Foreskin fibroblast (primary cell): ENCODE measurements at places on chromosomes 6 and 20.

DNA sequence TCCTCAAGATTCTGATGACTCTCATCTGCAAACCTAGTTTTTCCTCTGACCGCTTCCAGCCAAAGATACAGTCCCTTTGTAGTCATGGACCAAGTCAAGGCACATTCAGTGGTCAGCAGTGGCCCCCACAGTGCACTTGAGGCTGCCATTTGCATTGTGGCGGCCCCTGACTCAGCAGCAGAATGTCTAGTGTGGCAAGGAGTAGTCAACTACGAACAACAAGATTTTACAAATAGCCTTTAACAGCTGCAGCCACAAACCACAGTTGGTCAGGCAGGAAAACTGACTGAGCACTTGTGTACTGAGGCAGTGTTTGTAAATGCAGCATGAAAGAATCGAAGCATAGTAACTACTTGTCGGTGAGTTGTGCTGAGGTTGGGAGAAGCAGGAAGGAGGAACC is 49.6 kb downstream of the SLC2A12 start:
- DNase-seq = no peak

DNA sequence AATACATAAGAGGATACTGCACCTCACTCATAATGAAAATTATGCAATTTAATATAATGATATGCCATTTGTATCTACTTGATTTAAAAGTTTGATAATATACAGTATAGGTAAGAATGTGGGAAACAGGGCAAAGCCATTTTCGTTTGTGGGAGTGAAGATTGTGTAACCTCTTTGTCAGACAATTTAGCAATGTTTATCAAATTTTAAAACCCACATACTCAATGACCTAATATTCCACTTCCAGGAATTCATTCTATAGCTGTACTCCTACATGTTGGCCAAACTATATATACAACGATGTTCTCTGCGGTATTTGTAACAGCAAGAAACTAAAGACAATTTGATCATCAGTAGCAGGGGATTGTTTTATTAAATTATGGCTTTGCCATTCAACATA is 17.8 kb upstream of the FKBP5 start:
- no peak for DNase-seq

DNA sequence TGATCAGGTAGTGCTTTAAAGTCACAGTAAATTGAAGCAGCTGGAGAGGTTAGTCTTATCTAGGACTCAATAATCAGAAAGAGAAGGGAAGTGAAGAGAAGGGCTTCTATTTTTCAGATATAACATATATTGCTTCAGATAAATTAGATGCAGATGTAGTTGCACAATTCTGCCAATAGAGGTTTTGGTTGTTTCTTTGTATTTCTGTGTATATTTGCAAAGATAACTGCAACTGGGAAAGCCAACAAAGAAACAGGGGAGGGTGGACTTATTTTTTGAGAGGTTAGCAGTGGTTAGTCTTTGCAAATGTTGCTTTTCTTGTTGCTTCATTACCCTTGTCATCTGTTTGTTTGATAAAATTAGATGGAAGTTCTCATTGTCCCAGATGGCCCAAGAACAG is 106.6 kb downstream of the ADGRG6 start:
- peak; percentile 57 for DNase-seq

DNA sequence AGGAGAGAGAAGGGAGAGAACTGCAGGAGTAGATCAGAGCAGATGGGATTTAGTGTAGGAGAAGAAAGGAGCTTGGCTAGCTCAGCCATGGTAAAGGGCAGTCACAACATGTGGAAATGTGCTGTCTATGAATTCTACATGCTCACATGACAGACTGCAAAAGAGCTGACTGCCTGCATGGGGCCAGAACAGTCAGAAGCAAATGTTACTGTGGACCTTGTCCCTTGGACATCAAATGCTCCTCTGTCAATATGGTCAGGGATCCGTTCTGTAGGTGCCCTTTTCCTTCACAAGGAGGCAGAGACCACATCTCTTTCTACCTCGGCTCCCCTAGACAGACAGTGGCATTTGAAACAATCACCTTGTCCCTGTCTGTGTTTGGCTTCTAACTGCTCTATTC is 46.6 kb upstream of the HIVEP1 start:
- DNase-seq = no peak

GRCh38 chr20:50356525-50356885 is 153.7 kb upstream of the PTPN1 start:
- DNase-seq = no peak

- no peak for DNase-seq
Observed at GRCh38 chr6:148648754-148649453, 97.9 kb upstream of the UST start.

DNA sequence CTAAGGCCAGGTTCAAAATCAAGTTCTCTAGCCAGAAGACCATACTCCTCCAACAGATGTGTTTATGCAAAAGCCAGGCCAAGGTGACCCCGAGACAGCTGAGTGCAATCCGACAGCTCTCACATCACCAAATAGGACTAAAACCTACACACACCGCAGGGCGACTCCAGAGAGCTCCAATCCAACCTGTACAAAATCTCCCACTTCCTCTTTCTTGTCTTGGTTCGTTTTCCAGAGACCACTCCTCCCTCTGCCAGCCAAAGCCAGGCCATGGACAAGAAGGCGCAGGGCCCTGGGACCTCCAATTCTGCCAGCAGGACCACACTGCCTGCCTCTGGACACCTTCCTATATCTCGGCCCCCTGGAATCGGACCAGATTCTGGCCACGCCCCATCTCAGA is 11.5 kb upstream of the NOP56 start:
- no peak for DNase-seq

DNA sequence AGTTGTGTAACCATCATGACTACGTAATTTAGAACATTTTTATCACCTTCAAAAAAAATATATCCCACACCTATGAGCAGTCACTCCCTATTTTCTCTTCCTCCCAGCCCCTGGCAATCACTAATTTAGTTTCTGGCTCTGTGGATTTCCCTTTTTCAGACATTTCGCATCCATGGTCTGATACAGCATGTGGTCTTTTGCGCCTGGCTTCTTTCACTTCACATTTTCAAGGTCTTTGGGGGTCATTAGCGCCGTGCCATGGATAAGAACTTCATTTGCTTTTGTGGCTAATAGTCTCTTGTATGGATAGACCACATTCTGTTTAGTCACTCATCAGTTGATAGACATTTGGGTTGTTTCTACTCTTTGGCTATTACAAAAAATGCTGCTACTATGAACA is 44.9 kb upstream of the DUSP22 start:
- no peak for DNase-seq

- DNase-seq = no peak
Observed at GRCh38 chr6:148854096-148854495, 107.3 kb downstream of the UST start.

DNA sequence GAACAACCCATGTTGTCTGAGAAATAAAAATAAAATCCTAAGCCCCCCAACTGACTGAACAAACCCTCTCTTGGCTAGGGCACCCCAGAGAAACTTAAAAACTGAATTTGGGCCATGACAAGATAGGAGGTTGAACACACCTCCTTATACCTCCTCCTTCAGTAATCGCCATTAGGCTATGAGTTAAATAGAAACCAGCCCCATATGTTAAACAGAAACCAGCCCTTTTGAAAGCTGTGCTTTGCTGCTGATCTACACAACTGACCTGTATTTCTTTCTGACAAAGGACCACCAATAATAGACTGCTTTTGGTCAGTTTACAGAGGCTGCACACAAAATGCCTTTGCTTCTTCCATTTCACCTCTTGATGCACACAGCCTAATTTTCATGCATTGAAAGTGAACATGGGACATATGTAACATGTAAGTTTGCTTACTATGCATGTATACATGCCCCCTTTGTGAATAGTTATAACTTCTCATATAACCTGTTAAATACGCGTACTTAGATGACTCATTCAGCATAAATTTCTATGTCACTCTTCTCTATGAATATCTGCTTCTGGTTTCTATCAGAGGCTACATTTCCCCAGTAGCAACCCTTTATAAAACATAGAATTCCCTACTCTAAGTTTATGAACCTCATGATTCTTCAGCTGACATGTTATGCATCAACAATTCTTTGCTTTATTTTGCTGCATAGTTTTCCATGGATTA is 462.9 kb downstream of the COL12A1 start:
- no peak for DNase-seq

- DNase-seq = peak; percentile 10
Observed at GRCh38 chr6:149990212-149990660, 26.5 kb downstream of the ULBP1 start.

DNA sequence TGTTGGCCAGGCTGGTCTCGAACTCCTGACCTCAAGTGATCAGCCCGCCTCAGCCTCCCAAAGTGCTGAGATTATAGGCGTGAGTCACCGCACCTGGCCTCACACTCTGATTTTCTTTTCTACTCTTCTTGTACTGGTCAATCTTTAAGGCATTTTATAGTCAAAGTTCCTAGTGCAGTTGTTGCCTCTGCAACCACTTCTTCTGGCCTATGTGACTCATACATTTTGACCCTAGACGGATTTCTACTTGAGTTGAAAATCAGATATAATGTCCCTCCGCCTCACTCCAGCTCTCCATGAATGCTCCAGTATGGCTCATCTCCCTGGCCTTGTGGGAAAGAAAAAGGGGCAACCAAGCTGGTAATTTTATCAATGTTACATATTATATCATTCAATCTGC is 42.4 kb downstream of the TNFRSF21 start:
- DNase-seq = no peak

- DNase-seq = no peak
Observed at GRCh38 chr20:58612121-58612691, 38.9 kb upstream of the STX16 start.

DNA sequence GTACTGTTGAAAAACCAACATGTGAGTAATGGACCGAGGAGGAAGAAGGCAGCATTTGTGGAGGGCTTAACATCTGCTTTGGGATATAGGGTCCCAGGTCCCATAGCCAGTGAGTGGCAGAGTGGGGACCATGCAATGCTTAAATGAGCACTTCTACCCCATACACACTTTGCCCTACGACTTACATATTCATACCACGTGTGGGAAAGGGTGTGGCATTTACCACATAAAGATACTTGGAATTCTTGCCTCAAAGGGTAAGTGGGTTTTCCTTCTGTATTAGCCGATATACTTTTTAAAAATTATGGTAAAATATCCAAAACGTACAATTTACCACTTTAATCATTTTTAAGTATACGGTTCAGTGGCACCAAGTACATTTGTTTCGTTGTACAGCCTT is 199.3 kb downstream of the BACH2 start:
- no peak for DNase-seq

- no peak for DNase-seq
Observed at GRCh38 chr6:143225929-143226328, 165.2 kb downstream of the AIG1 start.

DNA sequence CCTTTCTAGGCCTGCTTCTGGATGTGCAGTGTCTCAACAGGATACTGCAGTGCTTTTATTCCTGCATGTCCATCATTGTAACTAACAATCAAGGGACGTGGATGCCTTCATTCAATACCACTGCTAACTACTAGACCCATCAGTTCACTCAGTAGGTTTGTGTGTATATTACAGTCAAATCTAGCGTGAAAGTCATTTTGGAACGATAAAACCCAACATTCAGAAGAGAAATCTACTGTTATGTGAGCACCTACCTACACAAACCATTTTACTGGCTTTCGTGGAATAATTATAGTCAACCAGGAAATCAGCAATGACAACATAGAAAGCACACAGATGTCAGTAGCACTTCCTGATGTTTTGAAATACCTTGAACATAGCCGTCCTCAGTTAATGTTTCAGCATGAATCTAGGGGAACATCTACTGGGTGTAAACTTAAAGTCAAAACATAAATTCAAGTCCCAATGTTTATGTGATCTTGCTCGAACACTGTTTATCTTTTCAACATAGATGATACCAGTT is 270.6 kb downstream of the FARS2 start:
- DNase-seq = no peak

DNA sequence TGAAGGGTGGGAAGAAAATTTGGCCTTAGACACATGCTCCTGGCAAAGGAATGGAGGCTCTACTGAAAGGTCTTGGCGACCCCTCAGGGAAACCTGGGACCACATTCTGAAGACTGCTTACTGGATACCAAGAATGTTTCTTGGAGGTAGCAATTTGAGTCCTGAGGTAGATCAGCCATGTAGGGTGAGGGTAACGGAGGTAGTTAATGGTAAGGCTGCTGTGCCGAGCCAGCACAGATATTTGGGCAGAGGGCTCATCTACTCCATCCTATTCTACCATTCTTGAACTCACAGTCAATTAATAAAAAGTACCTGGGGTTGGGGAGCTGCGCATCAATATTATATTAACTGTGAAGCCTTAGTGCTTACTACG is 401 bp upstream of the PHF3 start:
- DNase-seq = no peak

DNA sequence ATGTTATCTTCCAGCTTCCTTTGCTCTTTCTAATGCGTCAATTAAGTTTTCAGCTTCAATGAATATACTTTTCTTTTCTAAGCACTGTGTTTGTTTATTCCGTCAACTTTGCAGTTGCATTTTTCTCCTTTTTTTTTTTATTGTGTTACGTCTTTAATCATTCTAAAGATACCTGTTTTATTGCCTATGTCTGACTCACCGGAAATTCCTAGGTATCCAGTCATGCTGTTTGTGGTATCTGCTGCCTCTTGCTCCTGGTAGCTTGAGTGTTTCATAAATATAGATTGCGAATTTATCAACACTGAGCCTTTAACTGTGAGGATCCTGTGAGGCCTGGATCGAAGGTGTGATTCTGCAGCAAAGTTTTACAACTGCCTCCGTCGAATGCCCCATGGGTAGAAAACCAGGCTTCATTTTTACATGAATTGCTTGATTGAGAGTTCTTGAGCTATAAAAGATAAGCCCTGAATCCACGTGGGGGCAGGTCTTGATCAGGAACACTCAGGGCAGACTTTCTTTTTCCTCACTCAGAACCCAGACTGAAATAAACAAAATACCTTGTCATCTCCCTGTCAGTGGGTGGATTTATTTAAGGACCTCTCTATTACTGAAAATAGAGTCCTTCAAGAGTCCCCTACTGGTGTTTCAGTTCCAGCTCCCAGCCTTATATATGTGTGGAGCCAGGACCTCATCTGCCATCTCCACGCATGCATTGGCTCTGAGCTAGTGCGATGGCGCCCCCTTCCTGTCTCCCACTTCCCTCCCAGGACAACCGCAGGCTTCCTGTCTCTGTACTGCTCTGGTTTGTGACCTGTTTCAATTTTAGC is 60.1 kb upstream of the LRRC1 start:
- DNase-seq = peak; percentile 58

GRCh38 chr6:39130691-39131090 is 15.7 kb upstream of the SAYSD1 start:
- no peak for DNase-seq

GRCh38 chr6:15170126-15170525 is 75.7 kb upstream of the JARID2 start:
- no peak for DNase-seq

DNA sequence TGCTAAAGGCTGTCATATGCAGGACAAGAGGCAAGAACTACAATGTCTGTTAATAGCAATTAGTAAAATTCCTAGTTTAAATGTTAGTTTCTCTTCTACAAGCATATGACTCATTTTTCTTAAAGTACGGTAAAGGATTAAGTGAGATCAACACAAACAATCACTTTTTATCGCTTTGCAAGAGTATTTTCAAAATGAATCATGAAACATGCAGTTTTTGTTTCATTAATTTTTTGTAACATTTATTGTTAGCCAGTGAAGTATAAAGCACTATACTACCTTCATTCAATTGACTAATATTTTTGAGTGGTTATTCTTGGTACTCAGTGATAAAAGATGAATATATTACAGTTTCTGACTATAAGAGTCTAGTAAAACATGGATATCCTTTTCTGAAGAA is 138.6 kb downstream of the AHI1 start:
- DNase-seq = peak; percentile 17
